ENCODE measurements at places on chromosomes 3 and 15.

GRCh38 chr3:81581966-81582599 is 179.4 kb downstream of the GBE1 start:
- DNase-seq: no peak

DNA sequence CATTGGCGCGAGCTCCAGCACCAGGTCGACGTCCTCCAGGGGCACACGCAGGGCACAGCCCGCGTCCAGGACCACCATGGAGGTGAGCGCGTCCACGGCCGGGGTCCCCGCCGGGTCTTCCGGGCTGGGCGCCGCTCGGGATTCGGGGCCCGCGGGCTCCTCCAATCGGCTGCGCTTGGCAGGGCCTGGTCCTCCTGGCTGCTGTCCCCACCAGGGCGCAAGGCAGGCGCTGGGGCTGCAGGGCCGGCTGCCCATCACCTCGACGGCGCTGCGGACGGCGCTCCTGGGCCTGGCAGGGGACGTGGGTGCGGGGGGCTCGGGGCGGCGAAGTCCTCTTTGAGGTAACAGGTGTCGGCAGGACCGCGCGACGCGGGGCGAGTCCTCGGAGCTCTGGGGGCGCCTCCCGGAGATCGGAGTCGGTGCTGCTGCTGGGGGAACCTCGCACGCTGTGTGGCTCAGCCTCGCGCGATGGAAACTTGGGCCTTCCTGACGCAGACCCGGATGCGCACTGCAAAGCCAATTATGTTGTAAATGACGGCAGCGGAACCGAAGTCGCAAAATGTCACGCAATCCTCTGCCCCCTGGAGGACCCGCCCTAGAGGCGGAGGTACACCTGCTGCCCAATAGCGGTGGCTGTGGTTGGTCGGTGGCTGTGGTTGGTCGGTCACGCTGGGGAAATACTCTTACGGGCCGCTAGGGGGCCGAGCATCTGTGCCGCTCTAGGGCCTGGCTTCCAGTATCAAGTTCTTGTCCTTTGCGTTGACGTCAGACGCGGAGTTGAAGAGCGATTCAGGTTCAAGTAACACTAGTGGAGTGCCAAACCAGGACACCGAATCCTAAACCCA is at the start of gene PRR23C:
TSS of gene PRR23C (minus strand) at position 527 of the 845 bp plus-strand sequence. CDS start at position 255, 272 bp downstream.
- DNase-seq: no peak

DNA sequence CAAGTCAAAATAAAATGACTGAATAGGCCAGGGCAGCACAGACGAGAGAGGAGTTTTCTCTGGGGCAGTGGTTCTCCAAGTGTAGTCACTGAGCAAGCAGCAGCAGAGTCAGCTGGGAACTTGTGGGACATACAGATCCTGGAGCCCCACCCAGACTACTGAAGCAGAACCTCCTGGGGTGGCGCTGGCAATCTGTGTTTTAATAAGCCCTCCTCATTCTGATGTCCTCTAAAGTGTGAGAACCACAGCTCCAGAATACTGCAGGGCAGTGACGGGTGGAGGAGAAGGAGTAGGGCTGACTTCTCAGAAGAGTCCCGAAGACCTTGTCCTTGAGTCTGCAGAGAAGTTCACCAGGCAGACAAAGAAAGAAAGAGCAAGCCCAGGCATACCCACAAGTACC is 251.3 kb upstream of the HES1 start:
- no peak for DNase-seq

DNA sequence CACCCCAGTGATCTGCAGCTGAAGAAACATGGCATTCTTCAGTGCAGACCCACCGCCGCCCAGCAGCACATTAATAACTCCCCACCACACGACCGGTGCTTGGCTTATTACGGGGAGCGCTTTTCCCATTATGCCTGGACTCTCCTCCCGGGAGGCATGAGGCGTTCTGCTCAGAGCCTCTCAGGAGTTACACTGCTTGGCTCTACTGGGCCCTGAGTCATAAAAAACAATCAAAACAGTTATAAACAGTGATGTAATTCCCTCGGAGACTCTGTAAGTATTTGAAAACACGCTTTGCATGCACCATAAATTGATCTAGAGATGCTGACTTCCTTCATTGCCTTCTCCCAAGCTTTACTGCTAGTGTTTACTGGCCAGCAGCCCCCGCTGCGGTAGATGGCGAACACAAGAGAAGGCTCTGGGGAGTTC is 77.1 kb upstream of the SNRPA1 start:
- no peak for DNase-seq

DNA sequence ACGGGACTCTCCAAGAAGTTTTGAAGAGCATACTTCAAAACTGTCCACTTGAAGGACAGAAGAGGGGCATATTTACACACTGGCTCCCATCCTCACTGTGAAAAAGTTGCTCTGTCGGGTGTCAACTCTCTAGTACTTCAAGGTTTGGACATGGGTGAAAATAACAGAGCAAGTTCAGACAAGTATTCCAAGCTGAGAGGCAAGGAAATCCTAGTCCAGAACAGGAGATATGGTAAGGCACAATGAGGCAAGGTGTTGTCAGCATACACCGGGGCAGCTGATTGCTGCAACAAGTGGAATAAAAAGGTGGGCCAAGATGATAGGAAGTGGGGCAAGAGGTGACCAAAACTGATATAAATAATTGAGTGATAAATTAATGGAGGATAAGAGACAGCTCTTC is 4.8 kb upstream of the TFDP2 start:
- no peak for DNase-seq

DNA sequence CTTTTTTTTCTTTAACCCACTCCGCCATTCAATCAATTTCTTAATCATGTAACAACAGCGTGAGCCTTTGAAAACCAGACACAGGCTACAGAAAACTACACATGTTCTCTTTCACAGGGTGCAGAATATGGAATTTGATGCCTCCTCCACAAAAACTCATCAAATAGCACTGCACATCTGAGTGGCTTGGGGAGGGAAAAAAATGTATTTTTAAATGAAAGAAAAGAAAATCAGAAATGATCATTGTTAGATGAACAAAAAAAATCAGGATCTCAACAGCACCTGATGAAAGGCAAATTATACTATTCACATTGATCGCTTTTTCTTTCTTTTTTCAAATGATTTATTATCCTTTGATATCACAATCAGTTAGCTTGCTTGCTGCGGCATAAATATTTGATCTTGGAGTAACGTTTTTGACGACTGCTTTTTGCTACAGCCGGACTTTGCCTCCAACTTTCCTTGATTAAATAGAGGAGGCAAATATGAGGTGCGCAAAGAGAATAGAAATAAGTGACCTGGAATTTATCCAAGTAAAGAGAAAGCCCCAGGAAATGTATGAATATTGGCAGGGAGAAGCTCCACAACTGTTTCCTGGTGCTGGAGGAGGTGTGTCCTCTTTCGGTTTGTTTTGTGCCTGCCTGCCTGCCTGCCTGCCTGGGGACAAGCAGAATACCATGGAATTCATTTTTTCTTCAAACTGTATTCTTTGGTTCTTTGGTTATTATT is 63.1 kb downstream of the EDEM1 start:
- DNase-seq: no peak

- no peak for DNase-seq
These were observed 290.4 kb upstream of the CTDSPL start for GRCh38 chr3:37571269-37571668.
